ENCODE measurements at places on chromosomes 2 and 18. TPM values are rescaled to one million over a fixed set of nuclear protein-coding genes. Genes with fewer than 3 reads are reported as not detected.

Gene XDH
- not detected for total RNA-seq

Gene CDH7
- under 0.01 TPM for total RNA-seq

Gene SERPINB12
- not detected for total RNA-seq

Gene NEB
- 1.1 TPM for total RNA-seq

Gene FOXI3
- total RNA-seq = not detected

Gene ALPG
- not detected for total RNA-seq

Gene SIX3
- not detected for total RNA-seq

Gene CYS1
- not detected for total RNA-seq

Gene SLC5A7
- not detected for total RNA-seq

Gene ATP6V1B1
- total RNA-seq = 0.76 TPM

Gene ZBTB7C
- total RNA-seq = under 0.01 TPM

Gene INO80D
- 5.2 TPM for total RNA-seq

Gene CTNNA2
- total RNA-seq = not detected

Gene POMC
- total RNA-seq = 0.76 TPM

Gene RGPD8
- 5.2 TPM for total RNA-seq

Gene CTLA4
- 0.16 TPM for total RNA-seq

Gene METAP1D
- 2.3 TPM for total RNA-seq

Gene ESPNL
- not detected for total RNA-seq

Gene AMMECR1L
- 24.2 TPM for total RNA-seq

Gene DIPK1C
- total RNA-seq = not detected

Gene IL36A
- not detected for total RNA-seq

Gene EMX1
- total RNA-seq = not detected

Gene PXDN
- total RNA-seq = 415 TPM

Gene LYPD6B
- not detected for total RNA-seq

Gene CD226
- total RNA-seq = 0.32 TPM

Gene CREG2
- total RNA-seq = 0.65 TPM

Gene GRB14
- total RNA-seq = 0.32 TPM

Gene QPCT
- 7.1 TPM for total RNA-seq

Gene RALB
- 143 TPM for total RNA-seq

Gene ZNF236
- total RNA-seq = 9.5 TPM

Gene TOGARAM2
- total RNA-seq = 0.13 TPM

Gene NT5DC4
- total RNA-seq = not detected

Gene ALK
- total RNA-seq = not detected

Gene IL36G
- total RNA-seq = not detected

Gene OTOS
- not detected for total RNA-seq

Gene FAP
- 9.7 TPM for total RNA-seq

Gene KCNIP3
- total RNA-seq = under 0.01 TPM

Gene STARD6
- total RNA-seq = not detected

Gene SPDYA
- total RNA-seq = 1.3 TPM

Gene TMEFF2
- total RNA-seq = under 0.01 TPM

Gene INPP5D
- 37.7 TPM for total RNA-seq

Gene RPL31
- total RNA-seq = 1,038 TPM

Gene STEAP3
- 8.6 TPM for total RNA-seq

Gene IL1F10
- not detected for total RNA-seq

Gene NDC80
- 21.4 TPM for total RNA-seq

Gene ERBB4
- under 0.01 TPM for total RNA-seq

Gene BOK
- 34.8 TPM for total RNA-seq

Gene MARCO
- not detected for total RNA-seq
